ENCODE measurements at places on chromosomes 16 and 17. TPM values are rescaled to one million over a fixed set of nuclear protein-coding genes. Genes with fewer than 3 reads are reported as not detected.

The TMEM238L gene
- not detected for total RNA-seq

The RNF157 gene
- 21.0 TPM for total RNA-seq

The ARL5C gene
- not detected for total RNA-seq

The ERN2 gene
- 3.8 TPM for total RNA-seq

The SYNGR3 gene
- 4.4 TPM for total RNA-seq

The TGFB1I1 gene
- not detected for total RNA-seq

The NPIPA5 gene
- total RNA-seq = 0.87 TPM

The UBE2G1 gene
- 71.4 TPM for total RNA-seq

The C1QTNF1 gene
- total RNA-seq = 2.6 TPM

The ARRB2 gene
- 33.3 TPM for total RNA-seq

The TEKT1 gene
- total RNA-seq = not detected

The CCL23 gene
- total RNA-seq = not detected

The CCDC200 gene
- total RNA-seq = not detected

The KRT32 gene
- not detected for total RNA-seq
